ENCODE measurements at places on chromosomes 3 and 15. TPM values are rescaled to one million over a fixed set of nuclear protein-coding genes. Genes with fewer than 3 reads are reported as not detected.

The CFAP91 gene
- total RNA-seq = 13.5 TPM

The FBXO40 gene
- not detected for total RNA-seq

The ACKR4 gene
- not detected for total RNA-seq

The C3orf49 gene
- not detected for total RNA-seq

The CPLX3 gene
- 1.6 TPM for total RNA-seq
